Activated naive CD4-positive, alpha-beta T cell (primary cell): ENCODE measurements at places on chromosomes 6 and 20.

- DNase-seq, result no peak
Observed at GRCh38 chr6:48378884-48379407, 267.9 kb upstream of the PTCHD4 start.

DNA sequence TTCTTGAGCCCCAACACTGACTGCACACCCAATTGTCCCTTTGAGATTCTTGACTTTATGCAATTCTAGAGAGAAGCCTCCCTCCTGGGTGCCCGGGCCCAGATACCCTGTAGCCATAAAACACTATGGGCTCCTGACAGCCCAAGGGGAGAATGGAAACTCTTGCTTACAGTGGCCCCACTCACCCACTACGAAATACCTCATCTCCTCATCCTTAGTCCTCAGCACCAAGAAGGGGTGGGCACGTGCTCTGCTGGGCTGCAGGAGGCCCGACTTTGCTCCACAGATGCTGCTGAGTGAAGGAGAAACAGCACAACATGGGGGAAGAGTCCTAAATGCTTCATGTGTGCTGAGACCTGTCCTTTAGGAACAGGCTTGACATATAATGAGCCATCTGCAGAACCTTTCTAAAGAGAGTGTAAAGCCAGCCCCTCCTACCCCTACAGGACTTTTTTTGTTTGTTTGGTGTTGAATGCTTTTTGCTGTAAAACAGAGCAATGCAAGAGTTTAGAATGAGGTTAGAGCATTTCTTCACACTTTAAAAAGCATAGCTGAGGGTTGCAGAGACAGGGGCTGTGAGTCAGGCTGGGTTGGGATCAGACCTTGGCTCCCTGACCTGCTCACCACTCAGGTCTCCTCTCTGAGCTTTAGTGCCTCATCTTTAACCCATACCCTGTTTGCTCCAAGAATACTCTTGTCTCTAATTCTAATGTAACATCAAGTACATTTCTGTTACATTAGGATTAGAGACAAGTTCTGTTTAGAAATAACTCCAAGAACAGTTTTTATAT lies 17.6 kb upstream of the SIRPG start:
- DNase-seq, result no peak

DNA sequence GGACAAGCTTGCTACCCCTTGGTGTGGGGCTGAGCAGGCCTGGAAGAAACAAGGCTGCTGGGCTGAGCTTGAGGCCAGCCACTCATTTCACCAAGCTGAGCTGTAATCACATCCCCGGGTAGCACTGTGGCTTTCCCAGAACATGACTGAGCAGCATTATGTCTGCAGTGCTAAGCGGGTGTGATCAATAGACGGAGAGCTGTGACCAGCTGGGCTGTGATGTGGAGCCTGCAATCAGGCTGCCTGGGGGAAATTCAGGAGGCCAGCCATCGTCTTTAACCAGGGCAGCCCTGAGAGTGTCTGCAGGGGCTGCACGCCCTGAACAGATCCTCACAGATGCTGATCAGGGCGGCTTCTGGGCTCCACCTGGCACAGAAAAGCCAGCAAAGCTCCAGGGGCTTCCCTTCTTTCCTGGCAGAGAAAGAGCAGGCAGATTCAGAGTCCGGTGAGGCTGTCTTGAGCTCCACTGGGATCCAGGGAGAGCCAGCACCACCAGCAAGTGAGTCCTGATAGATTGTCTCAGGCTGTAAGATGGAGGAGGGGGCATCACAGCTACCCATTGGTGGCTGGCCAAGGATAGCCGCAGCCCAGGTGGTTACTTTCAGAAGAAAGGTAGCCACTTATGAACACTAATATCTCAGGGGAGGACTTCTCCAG lies 165.9 kb downstream of the NRN1 start:
- no peak for DNase-seq

DNA sequence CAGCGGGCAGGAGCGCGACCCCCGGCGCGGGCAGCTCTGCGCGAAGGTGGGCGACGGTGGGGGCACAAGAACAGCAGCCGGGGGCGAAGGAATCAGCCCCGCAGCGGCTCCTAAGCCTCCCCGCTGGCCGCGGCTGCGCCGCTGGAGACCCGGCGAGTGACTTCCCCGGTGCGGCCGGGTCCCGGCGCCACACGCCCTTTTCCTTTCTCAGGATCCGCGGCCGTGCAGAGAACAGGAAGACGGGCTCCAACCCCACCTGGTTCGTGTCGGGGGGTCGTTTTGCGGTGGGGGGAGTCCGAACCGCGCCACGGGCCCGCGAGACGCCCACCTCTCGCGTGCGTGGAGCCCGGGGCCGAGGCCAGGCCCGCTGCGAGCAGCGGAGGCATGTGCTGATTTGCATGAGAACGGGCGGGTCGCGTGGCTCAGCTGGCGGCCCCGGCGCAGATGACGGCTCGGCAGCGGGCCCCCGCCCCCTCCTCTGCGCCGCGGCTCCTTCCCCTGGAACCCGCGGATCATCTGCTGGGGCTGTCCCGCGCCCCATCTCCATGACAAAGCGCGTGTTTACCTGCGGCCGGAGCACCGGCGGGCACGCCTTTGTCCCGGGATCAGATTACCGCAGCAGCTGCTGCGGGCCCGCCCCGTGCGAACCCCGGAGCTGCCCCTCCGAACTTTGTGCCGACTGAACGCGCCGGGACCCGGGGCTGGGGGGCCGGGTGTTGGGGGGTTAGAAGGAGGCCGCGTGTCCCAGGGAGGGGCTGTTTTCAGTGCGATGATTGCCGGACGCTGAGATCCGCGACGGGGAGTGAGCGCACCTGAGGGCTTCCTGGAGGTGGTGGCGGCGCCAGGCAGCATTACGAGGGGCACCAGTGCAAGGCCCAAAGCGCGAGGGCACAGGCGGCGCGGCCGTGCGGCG lies 4.9 kb upstream of the DLL1 start:
- peak; percentile 21 for DNase-seq

DNA sequence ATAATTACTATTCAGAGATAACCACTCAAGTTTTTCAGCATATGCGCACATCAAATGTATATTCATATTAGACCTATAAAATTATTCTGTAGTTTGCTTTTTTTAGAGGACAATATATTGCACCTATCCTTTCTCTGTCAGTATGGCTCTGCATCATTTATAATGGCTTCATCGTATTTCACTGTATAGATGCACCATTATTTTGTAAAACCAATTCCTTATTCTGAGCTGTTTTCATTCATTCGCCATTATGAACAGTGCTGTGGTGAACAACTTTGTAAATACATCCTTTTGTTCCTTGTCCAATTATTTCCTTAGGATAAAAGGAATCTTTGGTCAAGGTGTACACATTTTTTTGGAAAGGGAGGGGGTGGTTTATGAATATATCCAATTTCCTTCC lies 29.2 kb upstream of the BCAS4 start:
- no peak for DNase-seq

DNA sequence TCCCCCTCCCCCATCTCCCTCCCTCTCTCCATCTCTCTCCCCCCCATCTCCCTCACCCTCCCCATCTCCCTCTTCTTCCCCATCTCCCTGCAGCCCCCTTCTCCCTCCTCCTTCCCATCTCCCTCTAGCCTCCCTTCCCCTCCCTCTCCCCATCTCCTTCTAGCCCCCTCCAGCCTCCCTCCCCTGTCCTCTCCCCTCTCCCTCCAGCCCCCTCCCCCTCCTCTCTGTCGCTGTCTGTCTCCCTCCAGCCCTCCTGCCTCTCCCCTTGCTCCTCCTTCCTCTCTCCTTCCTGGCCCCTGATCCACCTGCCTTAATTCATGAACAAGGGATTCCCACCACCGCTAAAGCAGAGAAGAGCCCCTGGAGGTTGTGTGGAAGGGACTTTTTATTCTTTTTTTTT lies 26.9 kb upstream of the CHMP4B start:
- no peak for DNase-seq
